Kidney epithelial cell (primary cell): ENCODE measurements at places on chromosomes 2 and 18. TPM values are rescaled to one million over a fixed set of nuclear protein-coding genes. Genes with fewer than 3 reads are reported as not detected.

- DNase-seq = no peak
Measured at GRCh38 chr2:7044253-7045250, 127.3 kb downstream of the RNF144A start.

GRCh38 chr18:46482831-46483230 is 174.2 kb downstream of the LOXHD1 start:
- DNase-seq = no peak

DNA sequence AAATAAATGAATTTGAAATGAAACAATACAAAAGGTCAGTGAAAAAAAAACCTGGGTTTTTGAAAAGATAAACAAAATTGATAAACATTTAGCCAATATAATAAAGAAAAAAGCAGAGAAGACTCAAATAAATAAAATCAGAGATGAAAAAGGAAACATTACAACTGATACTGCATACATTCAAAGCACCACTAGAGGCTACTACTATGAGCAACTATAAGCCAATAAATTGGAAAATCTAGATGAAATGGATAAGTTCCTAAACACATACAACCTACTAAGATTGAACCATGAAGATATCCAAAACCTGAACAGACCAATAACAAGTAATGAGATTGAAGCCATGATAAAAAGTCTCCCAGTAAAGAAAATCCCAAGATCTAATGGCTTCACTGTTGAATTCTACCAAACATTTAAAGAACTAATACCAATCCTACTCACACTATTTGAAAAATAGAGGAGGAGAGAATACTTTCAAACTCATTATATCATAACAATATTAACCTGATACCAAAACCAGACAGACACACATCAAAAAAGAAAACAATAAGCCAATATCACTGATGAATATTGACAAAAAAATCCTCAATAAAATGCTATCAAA is 80.8 kb upstream of the CERS6 start:
- no peak for DNase-seq

- DNase-seq = no peak
Measured at GRCh38 chr18:46559296-46559695, 97.7 kb downstream of the LOXHD1 start.

DNA sequence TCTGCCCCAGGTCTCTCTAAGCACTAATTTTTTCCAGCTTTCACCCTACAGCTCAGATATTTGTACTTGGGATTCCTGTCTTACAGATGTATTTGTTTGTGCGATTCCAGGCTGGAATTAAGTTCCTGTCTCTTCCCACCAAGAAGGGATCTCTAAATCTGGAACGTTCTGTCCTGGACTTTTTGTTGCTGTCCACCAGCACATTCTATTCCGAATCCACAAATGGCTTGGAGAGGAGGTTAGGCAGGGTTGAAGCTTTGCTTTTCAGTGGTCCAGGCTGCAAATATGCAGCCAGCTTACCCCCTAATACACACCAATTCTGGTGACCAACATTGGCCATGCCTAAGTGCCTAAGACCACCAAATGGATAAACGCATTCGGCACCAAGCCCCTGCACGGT is 315.0 kb downstream of the TNS1 start:
- no peak for DNase-seq

GRCh38 chr2:27409321-27410073 is at the start of gene PPM1G:
TSS of gene PPM1G (minus strand) at chr2:27409591. CDS start at chr2:27409422, 169 bp downstream.
- peak; percentile 67 for DNase-seq

GRCh38 chr2:239326831-239327535 is 73.8 kb downstream of the HDAC4 start:
- DNase-seq = peak; percentile 65

- no peak for DNase-seq
Measured at GRCh38 chr2:218152777-218153176, 14.0 kb downstream of the CXCR1 start.

DNA sequence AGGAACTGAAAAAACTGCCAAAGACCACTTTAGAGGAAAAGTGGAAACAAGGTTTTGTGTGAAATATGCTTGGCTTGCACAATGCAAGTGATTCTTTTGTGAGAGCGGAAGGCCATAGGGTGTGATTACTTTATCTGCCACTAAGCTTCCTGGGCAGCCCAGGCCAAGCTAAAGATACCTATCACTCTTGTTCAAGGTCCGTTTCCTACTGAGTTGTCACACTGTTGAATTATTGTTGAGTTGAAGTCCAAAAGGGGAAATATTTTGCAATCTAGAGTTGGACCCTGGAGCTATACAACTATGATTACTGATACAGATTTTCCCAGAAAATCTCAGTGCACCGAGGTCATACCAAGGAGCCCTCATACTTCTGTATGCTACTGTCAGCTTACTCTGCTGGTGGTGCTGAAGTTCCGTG is 72.7 kb upstream of the CTAGE1 start:
- no peak for DNase-seq

DNA sequence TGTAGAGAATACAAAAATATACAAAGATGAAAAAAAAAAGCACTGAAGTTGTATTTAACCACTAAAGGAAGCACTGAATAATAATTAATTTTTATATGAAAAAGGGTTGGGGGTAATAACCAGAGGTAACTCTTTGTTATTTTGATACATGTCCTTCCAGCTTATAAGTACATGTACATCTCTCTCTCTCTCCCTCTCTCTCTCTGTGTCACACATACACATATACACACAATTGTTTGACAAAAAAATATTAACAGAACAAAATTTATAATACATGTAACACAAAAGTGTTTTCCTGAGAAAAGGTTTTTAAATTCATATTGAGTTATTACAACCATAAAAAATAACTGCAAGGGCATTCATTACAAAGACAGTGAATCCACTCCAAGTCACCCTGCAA is 4.6 kb downstream of the WIPF1 start:
- no peak for DNase-seq

DNA sequence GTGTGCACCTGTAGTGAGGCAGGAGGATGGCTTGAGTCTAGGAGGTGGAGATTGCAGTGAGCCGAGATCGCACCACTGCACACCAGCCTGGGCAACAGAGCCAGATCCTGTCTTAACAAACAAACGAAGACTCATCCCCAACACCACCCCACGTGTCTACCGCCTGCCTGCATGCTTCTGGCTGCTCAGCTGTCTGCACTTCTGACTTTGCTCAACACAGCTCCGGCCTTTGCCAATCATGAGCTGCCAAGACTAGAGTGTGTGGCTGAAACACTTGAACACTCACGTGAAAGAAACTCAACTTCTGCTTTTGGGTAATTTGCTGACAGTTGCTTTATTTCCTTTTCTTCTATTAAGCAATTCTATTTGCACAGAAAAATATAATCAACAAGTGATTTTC is 32.1 kb upstream of the SP3 start:
- no peak for DNase-seq

- DNase-seq = no peak
Measured at GRCh38 chr18:79928563-79928960, 22.9 kb downstream of the SLC66A2 start.

DNA sequence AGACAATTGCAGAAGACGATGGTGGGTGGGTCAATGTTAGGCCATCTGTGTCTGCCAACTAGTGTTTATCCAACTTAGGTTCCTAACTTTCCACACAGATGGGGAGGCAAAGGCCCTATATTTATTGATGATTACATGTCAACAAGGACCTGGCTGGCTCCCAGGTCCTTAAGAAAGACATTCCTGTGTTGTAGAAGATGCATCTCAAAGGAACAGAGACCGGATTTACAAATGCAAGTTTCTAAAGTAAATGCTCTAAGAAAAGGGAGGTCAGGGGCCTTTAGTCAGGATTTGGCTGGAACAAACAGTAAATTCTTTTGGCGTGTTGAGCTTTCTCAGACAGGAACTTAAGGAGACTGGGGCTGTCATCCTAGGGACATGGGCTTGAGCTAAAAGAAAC is 175.0 kb downstream of the SH3BP4 start:
- DNase-seq = no peak

DNA sequence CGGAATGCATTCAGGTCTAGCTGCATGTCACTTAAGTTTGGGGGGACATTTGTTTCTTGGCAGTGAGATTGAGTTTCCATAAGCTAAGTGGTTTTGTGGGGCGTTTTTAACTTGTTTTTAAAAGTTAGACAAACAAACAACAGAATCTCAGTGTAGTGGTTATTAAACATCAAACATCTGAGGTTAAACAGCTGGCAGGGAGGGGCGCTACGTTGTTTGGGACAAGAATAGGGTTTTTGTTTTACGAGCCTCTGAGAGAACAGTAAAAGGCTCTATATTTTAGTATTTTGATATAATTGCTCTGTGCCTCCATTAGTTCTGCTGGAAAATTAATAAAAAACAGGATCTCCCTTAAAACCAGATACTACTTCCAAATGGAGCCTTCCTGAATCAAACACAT is 41.6 kb upstream of the TMEM177 start:
- no peak for DNase-seq

DNA sequence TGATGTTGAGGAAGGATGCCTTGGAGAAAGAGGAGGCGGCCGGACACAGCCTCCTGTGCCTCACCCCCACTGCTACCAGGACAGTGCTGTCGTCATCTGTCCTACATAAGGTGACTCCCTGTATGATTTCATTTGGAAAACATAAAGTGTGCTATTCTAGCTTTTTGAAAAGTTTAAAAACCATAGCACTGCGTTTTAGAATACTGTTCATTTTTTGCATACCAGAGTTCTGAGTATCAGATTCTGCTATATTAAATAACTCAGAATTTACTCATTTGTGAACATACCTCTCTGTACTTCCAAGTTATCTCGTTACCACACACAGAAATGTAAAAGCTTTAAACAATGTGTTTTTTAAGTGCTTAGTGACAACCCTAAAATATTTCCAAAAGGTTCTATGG is 302.9 kb downstream of the LRRTM1 start:
- DNase-seq = no peak

DNA sequence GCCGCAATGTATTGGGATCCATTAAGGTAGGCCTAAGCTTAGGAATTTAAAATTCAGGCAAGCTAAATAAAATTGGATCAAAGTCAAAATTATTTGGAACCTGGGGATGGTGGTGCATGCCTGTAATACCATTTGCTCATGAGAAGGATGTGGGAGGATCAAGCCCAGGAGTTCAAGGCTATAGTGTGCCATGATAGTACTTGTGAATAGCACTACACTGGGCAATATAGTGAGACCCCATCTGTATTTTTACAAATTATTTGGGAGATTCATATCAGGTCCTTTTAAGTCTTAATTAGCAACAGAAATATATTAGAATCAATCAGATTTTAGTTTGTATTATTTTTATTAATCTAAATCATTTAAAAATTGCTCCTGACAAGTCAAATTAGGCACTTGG is 39.8 kb upstream of the TLK1 start:
- no peak for DNase-seq

DNA sequence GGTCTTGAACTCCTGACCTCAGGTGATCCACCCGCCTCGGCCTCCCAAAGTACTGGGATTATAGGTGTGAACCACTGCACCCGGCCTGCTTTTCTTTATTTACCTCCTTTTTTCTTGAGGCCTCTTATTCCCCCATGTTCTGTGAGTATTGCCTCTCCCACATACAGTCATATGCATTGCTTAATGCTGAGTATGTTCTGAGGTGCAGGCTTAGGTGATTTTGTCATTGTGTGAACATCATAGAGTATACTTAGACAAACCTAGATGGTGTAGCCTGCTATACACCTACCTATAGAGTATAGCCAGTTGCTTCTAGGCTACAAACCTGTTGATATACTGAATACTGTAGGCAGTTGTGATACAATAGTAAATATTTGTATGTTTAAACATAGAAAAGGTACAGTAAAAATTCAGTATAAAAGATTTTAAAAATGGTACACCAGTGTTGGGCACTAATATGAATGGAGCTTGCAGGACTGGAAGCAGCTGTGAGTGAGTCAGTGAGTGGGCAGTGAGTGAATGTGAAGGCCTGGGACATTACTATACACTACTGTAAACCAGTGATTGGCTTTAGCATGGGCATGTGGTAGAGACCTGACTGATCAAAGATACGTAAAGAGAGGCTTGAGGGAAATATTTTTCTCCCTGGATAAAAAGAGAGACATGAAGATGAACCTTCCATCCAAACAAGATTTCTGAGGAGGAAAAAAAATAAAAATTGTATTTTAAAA is 17.6 kb downstream of the SLC39A10 start:
- DNase-seq = no peak

- DNase-seq = no peak
Measured at GRCh38 chr2:9230051-9230802, 23.6 kb downstream of the ASAP2 start.

The SERPINB5 gene
- total RNA-seq = 1.0 and 2.3 TPM in 2 replicates

The DNAJC5G gene
- not detected in 2 replicates for total RNA-seq

The DSC3 gene
- total RNA-seq = 3.3 and 3.4 TPM in 2 replicates

The LRP2 gene
- total RNA-seq = 0.21 and 1.4 TPM in 2 replicates

The RETREG2 gene
- total RNA-seq = 95.2 and 111 TPM in 2 replicates

The HMSD gene
- total RNA-seq = not detected in 2 replicates

The BBS5 gene
- 7.3 and 8.7 TPM in 2 replicates for total RNA-seq
